ENCODE measurements at places on chromosomes 2 and 18.

GRCh38 chr2:120289221-120289906 lies 36.7 kb downstream of the RALB start:
- no peak for DNase-seq

DNA sequence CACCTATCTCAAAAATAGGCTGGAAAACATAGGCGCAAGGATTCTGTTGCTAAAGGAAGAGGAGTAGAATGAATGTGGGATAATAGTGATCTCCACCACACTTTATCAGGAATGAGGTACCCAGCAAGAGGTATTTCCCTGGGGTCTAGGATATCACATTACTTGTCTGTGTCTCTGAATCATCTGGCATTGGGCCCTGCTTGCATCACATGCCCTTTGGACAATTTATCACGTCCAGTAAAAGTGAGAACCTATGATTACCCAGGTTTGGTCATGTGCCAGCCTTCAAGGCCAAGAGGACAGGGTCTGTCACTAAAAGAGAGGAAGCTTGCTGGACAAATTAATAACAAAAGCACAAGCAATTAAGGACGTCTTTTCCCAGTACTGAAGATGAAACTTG lies 11.4 kb upstream of the TRAPPC8 start:
- DNase-seq, result no peak

DNA sequence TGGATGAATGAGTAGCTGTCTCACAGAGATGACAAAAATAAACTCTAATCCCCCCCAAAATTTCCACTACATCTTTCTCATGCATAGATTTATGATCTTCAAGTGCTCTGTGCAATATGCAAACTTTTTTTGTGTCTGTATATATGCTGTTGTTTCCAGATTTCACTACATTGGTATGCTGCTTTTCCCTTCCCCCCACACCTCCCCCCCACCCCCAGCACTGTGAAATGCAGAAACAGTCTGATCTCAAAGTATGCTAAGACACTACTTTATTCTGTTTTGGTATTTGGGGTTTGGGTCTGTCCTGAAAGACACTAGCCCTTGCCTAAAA lies 524 bp upstream of the KLHL14 start:
- no peak for DNase-seq

GRCh38 chr18:13302040-13302439 lies 83.5 kb downstream of the LDLRAD4 start:
- no peak for DNase-seq

DNA sequence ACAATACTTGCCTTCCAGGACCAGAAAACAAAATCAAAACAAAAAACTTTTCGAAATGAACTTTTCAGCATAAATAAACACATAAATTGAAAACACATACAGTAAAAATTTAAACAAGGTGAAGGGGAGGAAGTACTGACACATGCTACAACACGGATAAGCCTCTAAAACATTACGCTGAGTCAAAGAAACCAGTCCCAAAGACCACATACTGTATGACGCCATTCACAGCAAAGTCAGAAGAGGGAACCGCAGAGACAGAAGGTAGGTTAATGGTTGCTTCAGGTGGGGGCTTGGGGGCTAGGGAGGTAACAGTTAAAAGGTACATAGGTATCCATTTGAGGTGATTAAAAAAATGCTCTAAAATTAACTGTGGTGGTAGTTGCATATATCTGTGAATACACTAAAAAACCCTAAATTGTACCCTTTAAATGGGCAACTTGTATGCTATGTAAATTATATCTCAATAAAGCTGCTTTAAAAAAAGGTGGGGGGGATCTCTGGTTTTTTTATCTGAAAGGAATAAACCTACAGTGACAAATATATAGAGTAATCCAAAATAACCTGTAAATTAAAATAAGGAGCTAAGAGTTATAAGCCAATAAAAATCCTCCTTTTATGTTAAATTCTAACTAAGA lies 7.1 kb downstream of the COX7A2L start:
- no peak for DNase-seq

- no peak for DNase-seq
Observed at GRCh38 chr2:127421116-127421800, 3.0 kb downstream of the PROC start.

DNA sequence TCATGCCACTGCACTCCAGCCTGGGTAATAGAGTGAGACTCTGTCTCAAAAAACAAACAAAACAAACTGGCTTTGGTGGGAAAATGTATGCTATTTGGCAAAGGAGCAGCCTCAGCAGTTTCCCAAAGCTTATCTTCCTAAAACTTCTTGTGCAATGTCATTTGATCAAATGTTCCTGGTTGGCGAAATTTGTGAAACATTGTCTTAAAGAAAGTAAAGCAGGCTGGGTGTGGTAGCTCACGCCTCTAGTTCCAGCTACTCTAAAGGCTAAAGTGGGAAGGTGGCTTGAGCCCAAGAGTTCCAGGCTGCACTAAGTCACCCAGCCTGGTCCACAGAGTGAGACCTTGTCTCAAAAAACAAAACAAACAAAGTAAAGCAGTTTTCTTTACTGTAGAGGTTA lies 17.3 kb upstream of the TAF4B start:
- DNase-seq, result no peak

DNA sequence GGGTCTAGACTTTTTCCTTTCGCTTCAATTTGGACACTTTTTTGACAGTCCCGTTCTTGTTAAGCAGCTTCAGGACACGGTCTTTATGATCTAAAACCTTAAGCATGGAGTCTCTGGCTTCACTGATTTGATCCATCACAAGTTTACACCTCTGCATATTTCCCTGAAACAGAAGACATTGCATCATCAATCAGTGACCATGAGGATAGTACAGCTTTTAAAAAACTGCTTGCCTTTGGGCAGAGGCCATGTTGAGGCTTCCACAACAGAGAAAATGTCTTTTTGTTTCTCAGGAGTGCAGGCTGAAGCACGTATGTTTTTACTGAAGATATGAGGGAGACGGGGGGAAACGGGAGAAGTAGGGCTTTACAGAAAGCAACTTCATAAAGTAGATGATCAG lies 56.2 kb upstream of the AMMECR1L start:
- DNase-seq, result no peak

Measured in omental fat pad (tissue), 4 donors.